ENCODE measurements at places on chromosomes 6 and 20. TPM values are rescaled to one million over a fixed set of nuclear protein-coding genes. Genes with fewer than 3 reads are reported as not detected.

- DNase-seq, result no peak
Measured at GRCh38 chr6:132812756-132813172, 1.6 kb upstream of the RPS12 start.

DNA sequence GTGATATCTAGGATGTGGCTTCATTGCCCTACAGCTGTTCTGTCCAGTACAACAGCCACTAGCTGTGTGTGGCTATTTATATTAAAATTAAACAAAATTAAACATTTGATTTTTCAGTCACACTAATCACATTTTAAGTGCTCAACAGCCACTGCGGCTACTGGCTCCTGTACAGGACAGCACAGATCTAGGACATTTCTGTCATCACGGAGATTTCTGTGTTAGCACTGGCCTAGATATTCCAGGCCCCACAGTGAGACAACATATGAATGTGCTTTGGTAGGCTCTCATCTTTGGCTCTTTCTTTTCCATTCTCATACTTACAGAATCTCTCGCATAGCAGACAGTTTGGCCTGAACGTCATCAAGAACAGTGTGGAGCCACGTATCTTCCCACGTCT lies 48.4 kb upstream of the ZBTB24 start:
- no peak for DNase-seq

VIP gene
- not detected for total RNA-seq

TULP4 gene
- 26.5 TPM for total RNA-seq

DNA sequence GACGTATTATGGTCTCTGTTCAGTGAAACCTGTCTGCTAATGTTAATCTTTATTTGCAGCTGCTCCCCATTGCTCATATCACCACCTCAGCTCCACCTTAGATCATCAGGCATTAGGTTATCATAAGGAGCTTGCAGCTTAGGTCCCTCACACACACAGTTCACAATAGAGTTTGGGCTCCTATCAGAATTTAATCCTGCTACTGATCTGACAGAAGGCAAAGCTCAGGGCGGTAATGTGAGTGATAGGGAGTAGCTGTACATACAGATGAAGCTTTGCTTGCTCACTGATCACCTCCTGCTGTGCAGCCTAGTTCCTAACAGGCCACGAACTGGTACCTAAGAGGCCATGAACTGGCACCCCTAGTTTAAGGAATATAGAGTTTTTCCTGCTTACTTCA lies 989.7 kb downstream of the EYS start:
- no peak for DNase-seq

UQCC2 gene
- 139 TPM for total RNA-seq

- DNase-seq, result no peak
Measured at GRCh38 chr6:129577691-129578090, 132.3 kb downstream of the ARHGAP18 start.

DNA sequence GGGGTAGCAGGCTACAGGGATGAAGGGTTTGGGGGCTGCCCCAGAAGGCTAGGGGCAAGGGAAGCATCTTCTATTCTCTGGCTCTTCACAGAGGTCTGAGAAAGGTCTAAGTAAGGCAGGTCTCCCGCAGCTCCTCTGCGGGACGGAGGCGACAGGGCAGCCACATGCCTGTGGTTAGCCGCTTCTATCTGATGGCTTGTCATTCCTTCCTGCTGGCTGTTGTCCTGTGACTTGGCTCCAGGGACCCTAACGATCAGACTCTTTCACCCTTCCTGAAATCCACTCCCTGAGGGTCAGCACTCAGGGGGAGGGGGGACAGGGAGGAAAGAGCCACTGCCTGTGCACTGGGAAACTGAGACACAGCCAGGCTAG lies 673 bp downstream of the CST7 start:
- peak; percentile 16 for DNase-seq

GRCh38 chr6:16683641-16684194 lies 77.5 kb downstream of the ATXN1 start:
- no peak for DNase-seq

GRCh38 chr6:158786645-158787304 lies 32.4 kb downstream of the EZR start:
- DNase-seq, result no peak
